ENCODE measurements at places on chromosomes 3 and 15.

DNA sequence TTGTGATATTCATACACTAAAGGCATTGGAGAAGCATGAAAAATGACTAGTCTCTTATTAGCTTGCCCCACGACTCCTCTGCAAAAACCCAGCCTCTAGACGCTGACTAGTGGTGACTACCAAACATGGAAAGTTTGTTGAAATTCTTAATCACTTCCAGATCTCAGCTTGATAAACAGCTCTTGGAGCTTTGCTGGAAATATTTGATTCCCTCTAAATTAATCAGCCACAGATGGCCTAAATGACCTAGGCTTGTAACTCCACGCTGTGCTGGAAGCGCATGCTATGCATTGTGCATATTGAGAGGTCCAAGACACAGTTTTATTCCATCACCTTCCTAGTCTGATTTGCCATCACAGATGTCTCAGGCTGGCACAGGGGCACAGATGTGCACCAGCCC lies 244.7 kb upstream of the ST8SIA2 start:
- DNase-seq, result no peak

DNA sequence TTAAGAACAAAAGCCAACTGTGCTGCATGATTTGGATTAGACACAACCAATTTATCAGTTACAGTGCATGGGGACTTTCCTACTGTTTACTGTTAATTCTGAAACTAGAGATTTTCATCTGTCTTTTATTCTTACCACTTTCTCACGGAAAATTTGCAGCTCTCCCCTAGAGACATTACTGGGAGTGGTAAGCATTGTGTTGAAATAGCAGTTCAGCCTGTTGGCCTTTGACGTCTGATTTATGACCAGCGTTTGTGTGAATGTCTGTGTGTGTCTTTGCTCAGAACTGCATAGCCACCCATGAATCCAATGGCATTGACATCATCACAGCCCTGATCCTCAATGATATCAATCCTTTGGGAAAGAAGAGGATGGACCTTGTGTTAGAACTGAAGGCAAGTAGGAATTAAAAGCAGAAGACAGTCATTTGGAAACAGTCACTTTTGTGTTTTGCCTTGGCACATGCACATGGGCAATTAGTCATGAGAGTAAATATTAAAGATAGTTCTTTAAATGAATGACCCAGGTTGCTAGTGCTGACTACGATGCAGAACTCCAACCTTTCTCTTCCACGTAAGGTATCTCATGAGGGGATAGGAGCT lies 202.2 kb upstream of the BHLHE40 start:
- DNase-seq, result no peak

GRCh38 chr3:5840056-5840455 lies 652.5 kb downstream of the EDEM1 start:
- DNase-seq, result no peak

- DNase-seq, result no peak
These were observed 227.6 kb downstream of the KLF13 start for GRCh38 chr15:31554261-31554660.

Data from progenitor cell of endocrine pancreas (in vitro differentiated cells).